ENCODE measurements at places on chromosomes 16 and 17. TPM values are rescaled to one million over a fixed set of nuclear protein-coding genes. Genes with fewer than 3 reads are reported as not detected.

Gene SLFN12
- 7.3 TPM for polyA plus RNA-seq

Gene POLR2C
- 48.2 TPM for polyA plus RNA-seq

Gene SEZ6
- polyA plus RNA-seq, result 0.24 TPM

Gene ADGRG3
- 0.08 TPM for polyA plus RNA-seq

Gene PPY
- polyA plus RNA-seq, result not detected

Gene MEIOB
- polyA plus RNA-seq, result 2.4 TPM

Gene KLHL10
- 0.43 TPM for polyA plus RNA-seq

Gene MON1B
- 10.6 TPM for polyA plus RNA-seq

Gene OTOP3
- not detected for polyA plus RNA-seq

Gene TBC1D3B
- polyA plus RNA-seq, result 6.1 TPM

All from muscle of back (tissue), 13 donors.